ENCODE measurements at places on chromosomes 11 and 22.

- no peak for DNase-seq
Observed at GRCh38 chr11:15569305-15570025, 454.7 kb downstream of the INSC start.

DNA sequence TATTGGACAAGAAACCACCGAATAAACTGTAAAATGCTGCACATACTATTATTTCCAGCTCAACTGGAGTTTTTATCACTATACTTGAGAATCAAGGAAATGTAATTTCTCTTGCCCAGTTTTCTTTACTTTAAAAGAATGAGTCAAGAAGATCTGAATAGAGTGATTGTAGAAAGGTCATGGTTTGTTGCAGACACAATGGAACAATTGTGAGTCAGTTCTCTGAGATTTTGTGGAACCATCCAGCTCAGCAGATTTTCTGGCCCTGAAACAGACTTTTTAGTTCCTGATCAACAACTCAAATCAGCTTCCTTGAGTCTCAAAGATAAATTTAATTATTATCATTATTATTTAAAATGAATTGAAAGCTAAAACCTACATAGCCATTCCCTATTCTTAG, 1.3 kb downstream of the TCN1 start:
- no peak for DNase-seq

DNA sequence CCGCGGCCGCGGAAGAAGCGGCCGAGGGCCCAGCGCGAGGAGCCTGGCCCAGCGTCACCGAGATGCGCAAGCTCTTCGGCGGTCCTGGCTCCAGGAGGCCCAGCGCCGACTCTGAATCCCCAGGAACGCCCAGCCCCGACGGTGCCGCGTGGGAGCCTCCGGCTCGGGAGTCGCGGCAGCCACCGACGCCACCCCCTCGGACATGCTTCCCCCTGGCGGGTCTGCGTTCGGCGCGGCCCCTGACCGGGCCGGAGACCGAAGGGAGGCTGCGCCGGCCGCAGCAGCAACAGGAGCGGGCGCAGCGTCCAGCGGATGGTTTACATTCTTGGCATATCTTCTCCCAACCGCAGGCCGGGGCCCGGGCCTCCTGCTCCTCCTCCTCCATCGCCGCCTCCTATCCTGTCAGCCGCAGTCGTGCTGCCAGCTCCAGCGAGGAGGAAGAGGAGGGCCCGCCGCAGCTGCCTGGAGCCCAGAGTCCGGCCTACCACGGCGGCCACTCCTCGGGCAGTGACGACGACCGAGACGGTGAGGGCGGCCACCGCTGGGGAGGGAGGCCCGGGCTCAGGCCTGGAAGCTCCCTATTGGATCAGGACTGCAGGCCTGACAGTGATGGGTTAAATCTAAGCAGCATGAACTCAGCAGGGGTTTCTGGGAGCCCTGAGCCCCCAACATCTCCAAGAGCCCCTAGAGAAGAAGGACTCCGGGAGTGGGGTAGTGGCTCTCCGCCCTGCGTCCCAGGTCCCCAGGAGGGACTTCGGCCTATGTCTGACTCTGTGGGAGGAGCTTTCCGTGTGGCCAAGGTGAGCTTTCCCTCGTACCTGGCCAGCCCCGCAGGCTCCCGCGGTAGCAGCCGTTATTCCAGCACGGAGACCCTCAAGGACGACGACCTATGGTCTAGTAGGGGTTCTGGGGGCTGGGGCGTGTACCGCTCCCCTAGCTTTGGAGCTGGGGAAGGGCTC, 1.2 kb downstream of the ARHGEF17 start:
- no peak for DNase-seq

DNA sequence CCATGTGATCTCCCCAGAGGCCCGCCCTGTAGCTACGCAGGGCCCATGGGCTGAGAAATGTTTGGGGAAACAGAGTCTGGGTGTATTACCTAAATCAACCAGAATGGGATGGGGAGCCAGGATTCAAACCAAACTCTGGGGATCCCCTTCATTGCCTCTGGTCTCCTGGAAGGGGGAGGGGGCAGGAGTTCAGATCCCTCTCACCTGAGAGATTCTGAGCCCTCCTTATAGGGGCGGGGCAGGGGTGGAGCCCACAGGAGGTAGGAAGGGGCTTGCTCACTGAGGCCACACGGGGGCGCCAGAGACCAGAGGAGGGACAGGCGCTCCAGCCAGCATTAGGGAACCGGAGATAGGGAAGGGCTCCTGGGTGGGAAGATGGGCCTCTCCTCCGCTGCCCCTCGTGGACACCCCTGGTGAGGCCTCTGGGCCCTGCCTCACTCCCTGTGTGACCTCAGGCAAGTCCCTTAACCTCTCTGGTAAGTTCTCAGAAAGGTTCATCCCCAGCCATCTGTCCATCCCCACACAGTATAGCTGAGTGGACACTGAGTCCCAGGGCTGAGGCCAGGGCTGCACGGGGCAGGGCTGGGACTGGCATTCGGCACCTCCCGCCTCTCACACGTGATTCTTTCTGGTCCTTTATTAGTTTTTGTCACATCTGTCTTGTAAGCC, 2.7 kb upstream of the CDC42BPG start:
- DNase-seq: peak; percentile 90

DNA sequence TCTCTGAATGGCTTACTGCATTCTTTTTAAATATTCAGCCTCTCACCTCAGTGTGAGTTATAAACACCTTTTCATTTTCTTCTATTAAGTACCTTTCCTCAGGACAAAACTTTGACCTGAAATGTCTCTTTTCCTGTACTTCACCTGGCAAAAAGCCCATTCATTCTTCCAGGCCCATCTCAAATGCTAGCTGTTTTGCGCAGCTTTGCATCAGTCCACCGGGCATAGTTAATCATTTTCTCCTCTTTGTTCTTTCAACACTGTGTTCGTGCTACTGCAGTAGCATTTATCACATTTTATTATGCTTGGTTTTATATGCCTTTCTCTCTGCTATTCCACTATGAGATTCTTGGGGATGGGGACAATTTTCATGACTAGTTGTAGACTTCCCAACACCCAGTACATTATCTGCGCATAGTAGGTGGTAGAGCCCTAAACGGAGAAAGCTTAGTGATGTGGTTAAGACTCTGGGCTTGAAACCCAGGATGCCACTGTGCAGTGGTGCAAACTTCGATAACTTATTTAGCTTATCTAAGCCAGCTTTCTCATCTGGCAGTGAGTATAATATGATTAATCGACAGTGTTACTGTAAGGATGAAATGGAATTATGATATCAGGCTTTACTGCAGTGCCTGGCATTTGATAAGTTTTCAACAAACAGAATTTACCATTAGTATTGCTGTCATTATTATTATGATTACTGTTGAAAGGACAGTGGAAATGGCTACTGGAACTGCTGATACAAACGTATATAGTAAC, 695.7 kb downstream of the NELL1 start:
- DNase-seq: no peak

DNA sequence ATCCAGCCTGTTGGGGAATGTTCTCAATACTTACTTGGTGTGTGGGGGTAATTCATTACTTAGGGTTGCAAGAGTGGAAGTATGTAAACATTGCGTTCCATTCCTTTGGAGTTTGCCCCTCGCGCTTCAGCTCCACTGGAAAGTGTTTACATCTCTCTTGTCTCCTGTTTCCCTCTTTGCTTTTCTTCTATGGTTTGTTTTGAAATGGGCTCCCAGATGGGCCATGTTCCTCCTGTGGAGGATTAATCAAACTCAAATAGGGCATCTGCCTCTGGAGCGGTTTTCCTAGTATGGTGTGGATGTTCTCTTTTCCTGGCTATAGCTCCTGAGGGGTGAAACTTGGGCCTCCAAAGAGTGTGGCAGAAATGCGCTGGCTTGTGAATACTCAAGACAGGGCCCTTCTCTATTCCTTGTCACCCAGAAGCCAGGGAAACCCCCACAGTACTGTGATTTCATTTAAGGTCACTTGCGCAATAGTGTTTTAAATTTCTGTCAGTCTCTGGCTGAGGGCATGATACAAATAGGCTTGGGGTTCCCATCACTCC, 51.9 kb downstream of the CD44 start:
- no peak for DNase-seq

DNA sequence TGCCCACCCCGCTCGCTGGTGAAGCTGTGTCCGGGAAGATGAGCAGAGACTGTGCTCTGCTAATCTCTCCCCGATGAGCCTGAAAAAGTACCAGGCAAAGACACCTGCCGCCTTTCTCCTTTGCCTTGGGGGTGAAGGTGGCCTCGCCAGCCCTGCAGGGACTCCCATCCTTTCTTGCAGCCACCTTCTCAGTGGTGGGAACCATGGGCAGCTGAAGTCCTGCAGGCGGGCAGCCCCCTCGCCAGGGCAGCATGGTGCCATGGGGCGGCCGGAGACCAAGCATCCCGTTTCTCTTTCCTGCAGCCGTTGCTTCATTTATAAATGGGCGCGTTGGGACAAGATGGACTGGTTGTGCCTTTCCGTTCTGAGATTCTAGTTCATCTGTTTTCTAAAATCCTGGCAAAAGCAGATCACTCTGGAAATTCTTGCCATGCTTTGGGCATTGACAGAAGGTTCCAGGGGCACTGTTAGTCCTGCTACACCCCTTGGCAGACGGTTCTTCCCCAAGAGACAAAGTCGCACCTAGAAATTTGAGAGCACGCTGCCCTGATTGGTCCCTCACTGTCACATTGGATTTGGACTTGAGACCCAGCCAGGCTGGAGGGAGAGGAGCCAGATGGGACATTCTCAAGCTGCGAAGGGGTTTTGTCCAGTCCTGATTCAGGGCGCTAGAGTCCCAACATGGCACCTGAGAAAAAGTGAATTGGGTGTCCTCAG, 7.5 kb downstream of the CTTN start:
- no peak for DNase-seq

DNA sequence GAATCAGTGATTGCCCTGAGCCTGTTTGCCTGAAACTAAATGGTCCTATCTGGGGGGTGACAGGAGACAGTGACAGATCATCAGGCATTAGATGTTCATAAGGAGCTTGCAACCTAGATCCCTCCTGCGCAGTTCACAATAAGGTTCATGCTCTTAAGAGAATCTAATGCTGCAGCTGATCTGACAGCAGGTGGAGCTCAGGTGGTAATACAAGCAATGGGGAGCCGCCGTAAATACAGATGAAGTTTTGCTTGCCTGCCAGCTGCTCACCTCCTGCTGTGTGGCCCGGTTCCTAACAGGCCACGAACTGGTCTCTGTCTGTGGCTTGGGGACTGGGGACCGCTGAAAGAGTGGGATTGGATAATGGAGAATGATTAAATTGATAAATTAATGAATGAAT, 14.0 kb downstream of the NOX4 start:
- no peak for DNase-seq

DNA sequence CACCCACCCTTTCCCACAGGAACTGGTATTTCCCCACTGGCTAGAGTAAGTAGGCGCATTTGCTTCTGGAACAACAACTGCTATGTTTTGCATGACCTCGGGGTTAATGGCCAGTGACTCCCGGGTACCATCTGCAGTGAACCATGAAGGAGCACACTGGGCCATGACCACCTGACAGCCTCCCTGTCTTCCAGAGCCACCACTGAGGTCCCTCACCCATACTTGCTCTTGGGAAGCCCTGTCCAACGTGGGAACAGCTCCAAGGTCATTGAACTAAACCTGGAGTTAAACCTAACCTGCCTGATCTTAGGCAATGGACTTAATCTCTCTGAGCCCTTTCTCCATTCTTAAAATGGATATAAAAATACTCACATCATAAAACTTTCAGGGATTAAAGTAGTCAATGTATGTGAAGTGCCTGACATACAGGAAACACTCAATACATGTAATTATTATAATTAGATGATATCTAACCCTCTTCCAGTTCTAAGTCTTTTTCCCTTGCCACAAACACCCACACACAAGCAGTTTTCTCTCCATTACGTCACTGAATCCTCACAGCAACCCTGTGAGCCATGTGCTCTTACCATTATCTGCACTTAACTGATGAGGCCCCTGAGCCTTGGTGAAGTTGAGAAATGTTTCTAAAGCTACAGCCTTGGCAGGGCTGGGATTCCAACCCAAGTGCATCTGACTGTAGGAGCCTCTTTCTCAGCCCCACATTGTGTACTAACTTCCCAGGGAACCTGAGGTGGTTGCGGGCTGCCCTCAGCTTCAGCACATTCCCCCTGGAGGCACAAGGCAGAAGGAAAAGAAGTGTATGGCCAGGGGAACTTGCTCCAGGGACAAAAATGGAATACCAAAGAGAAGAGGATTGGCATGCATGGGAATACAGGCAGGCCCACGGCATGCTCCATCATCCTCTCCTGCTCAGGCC, 74.5 kb upstream of the NCAM1 start:
- no peak for DNase-seq

DNA sequence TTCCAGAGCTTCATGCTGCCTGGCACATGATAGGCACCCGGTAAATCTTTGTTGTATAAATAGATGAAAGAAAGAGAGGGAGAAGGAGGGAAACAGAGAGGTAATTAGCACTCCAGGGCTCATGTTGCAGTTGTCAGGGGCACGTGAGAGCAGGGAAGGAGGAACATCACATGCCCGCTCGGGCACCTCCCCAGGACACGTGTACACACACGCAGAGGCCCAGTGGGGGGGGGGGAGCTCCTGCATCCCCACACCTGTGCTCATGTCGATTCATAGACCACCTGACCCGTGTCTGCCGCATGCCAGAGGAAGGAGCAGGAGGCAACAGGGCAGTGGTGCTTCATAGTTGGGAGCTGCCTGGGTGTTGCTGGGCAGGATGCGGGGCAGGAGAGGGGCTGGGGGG, 37.1 kb upstream of the NNMT start:
- no peak for DNase-seq

GRCh38 chr11:111177037-111177871, 68.3 kb upstream of the POU2AF2 start:
- DNase-seq: no peak

DNA sequence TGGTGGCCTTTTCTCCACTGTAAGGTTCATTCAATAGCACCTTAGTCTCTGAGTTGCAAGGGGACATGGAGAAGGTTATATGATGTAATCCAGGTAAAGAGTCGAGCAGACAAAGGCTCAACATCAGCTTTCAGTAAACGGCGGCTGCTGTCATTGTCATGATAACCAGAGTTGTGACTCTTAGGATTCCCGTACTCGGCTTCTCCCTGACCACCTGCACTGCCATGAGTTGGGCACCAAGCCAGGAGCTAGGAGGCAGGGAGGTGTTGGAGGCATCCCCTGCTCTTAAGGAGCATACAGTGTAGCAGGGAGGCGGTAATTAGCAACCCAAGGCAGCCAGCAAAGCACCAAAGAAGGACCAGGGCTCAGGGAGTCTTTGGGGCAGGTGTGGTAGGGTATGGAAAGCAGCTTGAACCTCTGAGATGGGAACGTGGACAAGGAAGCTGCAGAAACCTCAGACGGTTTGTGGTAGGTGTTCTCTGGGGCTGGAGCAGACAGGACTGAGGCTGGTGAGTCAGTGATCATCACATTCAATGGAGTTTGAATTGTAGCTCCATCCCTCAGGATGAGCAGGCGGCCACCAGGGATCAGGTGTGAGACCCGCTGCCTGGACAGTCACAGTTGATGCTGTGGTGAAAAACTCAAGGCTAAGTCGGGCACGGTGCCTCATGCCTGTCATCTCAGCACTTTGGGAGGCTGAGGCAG, 31.7 kb downstream of the LIF start:
- no peak for DNase-seq

- no peak for DNase-seq
Observed at GRCh38 chr11:47187723-47188122, 1.5 kb upstream of the PACSIN3 start.

- no peak for DNase-seq
Observed at GRCh38 chr11:133306019-133306418, 226.3 kb downstream of the OPCML start.
